HTR-8/SVneo (cell line): ENCODE measurements at places on chromosomes 11 and 22.
A peak's percentile ranks its signal among the peaks of the same experiment; 100 is the strongest.

GRCh38 chr11:130166457-130166784, 6.8 kb downstream of the ST14 start:
- peak; percentile 82 for DNase-seq

GRCh38 chr22:50238755-50239154, 6.1 kb downstream of the TUBGCP6 start:
- no peak for DNase-seq

DNA sequence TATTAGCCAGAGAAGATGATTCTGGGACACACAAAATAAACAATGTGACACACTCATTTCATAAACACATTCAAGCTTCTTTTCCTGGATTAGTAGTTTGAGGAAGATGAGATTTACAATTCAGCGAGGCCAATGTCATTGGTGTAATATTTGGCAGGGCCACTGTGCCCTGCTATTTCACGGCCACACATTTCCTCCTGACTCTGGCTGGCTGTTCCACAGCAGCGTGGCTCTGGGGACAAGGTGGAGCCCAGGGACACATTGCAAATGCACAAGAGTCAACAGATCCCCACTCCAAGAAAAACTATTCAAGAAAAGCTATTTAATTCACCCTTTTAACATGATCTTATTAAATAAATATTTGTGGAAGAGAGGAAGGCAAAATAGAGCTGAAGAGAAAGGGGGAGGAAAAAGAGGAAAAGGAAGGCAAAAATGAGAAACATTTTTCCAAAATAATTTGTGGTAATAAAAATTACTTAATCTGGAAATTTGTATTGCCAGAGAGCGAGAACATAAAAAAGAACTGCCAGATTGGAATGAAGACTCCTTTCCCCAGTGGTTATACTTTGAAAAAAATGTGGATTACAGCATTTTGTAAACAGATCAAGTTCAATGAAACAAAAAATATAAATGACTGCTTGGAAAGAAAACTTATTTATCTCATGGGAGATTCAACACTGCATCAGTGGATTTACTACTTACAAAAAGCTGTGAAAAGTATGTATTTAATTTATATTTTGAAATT, 27.1 kb downstream of the NXPE2 start:
- no peak for DNase-seq

GRCh38 chr11:9825315-9825714, 161.4 kb downstream of the SWAP70 start:
- no peak for DNase-seq

DNA sequence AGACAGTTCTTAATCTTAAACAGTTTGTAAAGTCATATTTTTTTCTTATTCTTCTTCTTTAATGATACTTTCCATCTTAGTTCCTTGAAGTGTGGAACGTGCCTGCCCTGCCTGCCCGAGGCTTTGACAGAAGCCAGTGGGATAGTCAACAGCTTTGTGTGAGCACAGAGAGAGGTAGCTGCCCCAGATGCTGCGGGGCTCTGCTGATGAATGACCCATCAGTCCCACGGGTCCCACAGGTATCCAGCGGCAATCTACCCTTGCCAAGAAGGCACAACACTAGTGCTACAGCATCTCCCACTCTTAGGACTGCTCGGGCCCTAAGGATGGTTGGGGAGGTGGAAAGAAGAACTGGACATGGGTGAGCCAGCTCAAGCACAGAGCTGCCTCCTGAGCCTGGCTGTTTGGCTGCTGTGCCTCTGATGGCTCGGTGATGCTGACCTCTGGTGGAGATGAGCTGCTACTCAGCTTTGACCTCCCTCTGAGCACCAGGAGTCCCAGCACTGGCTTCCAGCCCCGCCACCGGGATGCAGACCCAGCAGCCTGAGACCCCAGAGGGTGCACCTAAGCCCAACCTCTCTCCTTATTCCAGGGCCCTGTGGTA, 11.8 kb upstream of the APLNR start:
- DNase-seq = peak; percentile 62

DNA sequence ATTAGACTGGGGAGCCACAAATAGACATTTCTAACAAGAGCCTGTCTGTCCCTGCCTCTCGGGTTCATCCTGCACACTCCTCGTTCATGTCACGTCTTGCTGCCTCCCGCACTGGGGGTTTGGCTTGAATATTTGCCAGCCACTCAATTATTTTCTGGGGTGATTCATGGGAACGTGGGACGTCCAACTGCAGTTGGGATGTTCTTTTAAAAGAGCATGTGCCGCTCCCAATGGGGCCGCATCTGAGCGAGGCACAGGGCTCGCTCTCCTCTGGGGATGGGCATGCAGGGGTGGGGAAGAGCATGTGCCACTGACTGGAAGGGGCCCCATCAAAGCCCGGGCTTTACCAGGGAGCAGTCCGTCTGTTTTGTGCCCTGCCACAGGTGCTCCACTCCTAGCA, 43.4 kb downstream of the PARVG start:
- DNase-seq = no peak

GRCh38 chr11:62832336-62833234, at the start of gene TEX54:
Gene TEX54 (minus strand): TSS chr11:62832841.
- DNase-seq = no peak

- no peak for DNase-seq
These were observed 35.1 kb upstream of the WNT11 start for GRCh38 chr11:76241243-76242000.

DNA sequence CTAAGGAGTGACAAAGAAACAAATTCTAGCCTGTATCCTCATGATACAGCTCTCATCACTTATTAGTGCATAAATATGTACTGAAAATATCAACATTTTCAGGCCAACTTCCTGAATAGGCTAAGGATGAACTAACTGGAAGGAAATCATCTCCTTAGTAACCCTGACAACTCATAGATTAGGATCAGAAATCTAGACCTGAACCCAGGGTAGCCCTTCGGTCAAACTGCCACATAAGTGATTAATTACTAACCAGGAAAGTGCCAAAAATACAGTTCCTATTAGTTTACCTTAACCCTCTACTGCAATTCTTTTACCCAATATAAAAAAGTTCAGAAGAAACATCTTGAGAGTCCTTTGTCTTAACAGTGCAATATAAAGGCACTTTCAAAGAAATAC, 40.0 kb downstream of the AMBRA1 start:
- peak; percentile 39 for DNase-seq

- no peak for DNase-seq
These were observed 4.3 kb upstream of the ZBED4 start for GRCh38 chr22:49849161-49850020.

- no peak for DNase-seq
These were observed 2.1 kb downstream of the ARHGEF12 start for GRCh38 chr11:120338107-120338933.

DNA sequence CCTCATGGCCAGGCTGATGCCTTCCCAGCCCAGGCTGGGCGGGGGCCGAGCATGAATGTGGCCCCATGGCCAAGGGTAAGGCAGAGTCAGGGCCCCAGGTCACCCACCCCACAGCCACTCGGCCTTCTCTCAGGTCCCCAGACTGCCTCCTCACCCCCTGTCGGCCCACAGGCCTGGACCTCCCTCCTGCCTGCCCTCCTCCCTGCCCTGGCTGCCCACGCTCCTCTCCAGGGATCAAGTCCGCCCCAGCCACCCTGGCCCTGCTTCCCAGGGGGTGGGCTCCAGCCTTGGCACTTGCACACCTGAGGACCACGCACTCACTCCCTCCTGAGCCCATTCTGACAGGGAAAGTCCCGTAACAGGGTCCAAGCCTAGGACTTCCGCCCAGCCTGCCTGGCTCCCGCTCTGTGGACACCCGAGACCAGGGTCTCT, 37.8 kb upstream of the TH start:
- no peak for DNase-seq

- DNase-seq = peak; percentile 56
These were observed 415.3 kb upstream of the CADM1 start for GRCh38 chr11:115919341-115920091.

GRCh38 chr22:24337894-24338645, 67.4 kb downstream of the SPECC1L start:
- no peak for DNase-seq

DNA sequence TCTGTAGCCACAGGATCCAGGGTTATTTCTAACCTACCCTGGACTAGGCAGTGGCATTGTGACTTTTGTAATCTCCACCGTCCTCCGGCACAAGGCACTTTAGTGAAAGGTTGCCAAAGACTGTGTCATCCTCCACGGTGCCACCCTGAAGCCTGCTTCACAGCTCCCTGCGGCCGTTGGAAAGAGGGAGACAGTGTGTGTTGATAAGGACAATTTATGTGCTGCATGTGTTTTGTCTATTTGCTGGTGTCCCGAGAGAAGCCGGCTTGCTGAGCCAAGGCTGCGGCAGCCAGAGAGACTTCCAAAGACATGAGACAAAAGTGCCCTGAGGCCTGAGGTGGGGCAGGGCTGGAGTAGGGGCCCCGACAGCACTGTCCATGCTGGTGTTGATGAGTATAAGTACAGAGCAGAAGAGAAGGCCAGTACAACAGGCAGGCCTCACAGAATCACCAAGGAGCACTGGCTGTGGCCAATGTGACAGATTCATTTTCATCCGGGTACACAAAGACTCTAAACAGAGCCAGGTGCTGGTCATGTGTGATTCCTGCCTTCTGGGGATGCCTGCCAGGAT, 40.9 kb downstream of the GALNT18 start:
- no peak for DNase-seq

GRCh38 chr11:45860348-45860747, 13.1 kb downstream of the CRY2 start:
- no peak for DNase-seq

- DNase-seq = no peak
These were observed 392.2 kb downstream of the ETS1 start for GRCh38 chr11:128195057-128195751.
